ENCODE measurements at places on chromosomes 12 and 14.

GRCh38 chr14:106694638-106695393 lies 1168.4 kb downstream of the TMEM121 start:
- no peak for DNase-seq

DNA sequence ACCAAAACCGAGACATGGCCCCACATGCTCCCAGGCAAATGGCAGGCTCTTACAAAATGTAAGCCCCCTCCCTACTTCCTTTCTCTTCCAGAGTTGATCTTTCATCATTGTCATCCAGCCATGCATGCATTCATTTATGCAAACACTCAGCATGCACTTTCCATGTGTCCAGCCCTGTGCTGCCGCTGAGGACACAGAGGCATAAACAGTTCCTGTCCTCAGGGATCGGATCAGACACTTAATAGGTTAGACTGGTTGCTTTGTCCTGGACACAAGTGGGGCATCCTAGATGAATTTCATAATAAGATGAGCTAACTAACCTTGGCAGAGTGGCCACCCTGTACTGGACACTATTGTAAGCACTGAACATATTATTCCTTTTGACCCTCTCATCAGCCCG lies 23.1 kb downstream of the PRIMA1 start:
- no peak for DNase-seq

DNA sequence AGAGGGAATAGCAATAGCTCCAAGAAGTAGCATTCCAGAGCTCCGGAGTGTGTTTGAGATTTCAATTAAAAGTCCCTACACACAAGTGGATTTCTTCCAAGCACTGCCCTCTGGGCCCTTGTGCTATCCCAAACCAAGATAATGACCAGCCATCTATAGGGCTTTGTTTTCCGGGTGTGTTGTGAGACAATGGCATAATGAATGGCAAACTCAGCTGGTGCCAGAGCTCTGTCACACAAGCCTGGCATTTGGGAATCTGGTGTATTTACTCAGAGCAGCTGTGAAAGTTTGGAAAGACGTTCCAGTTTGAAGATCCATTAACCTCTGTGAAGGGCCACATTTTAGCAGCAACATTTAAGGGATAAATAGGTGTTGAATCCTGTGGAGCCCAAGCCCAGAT lies 61.2 kb upstream of the TMTC2 start:
- no peak for DNase-seq

DNA sequence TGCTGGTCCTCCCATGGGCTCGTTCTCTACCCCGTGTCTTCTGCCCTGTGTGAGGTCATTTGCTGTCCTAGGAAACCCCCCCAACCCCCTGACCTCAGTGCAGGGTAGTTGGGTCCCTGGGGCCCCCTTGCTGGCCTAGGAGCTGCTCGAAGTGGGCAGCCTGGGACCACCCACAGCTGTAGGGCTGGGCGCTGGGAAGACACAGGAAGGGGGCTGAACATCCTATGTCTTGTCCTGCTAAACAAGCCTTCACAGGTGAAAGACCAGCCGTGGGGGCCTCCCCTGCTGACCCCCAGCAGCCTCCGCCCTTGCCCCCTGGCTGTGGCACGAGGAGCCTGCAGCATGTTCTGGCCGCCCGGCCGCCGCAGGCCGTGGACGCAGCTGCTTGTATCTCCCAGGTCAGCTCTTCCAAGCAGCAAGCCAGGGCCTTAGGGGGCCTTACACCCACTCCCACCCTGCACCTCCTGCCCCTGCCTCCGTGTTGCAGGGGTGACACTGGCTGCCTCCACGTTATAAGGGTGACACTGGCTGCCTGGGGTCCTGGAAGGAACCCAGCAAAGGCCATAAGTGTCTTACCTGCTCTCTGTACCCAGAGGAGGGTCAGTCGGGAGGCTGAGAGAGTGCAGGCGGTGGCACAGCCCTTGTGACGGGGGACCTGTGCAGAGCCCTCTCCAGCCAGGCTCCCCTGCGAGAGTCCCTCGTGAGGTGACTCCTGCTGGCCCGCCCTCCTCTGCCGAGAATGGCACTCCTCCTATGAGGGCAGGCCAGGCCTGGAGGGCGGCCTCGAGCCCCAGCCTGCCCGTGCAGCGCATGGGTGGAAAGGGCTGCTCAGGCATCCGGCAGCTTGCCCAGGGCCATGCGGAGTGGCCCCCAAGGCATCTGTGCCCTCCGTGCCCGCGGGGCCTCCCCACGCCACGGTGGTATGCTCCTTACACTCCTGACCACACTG lies 11.5 kb upstream of the TEX22 start:
- no peak for DNase-seq

- DNase-seq = no peak
Measured at GRCh38 chr12:108461058-108461660, 53.9 kb upstream of the FICD start.

DNA sequence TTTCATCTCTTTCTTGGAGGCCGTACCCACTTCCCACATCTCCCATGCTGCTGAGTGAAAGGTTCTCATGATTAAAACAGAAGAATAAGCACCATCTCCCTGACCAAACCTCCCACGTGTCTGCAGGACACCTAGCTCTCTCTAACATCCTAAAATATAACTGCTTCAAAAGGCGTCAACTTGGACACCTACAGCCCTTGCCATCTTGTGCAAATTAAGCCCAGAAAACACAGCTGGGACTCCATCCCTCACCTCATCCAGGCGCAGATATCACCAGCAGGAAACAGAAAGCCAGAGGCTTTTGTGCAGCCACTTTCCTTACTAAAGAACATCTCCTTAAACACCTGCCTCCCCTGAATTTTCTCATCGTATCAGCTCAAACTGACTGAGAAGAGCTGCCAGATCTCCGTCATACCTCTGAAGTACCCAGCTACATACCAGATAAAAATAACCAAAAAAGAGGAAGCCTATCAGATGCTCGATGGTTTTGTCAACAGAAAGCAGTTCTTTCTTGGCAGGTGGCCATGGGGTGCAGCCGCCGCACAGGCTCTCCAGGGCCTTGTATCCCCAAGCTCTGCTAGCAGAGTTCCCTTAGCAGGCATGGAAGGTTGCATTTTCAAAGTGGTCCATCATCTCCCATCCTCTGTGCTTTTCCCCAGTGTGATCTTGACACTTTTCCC lies 28.8 kb downstream of the MAP3K9 start:
- DNase-seq = no peak

DNA sequence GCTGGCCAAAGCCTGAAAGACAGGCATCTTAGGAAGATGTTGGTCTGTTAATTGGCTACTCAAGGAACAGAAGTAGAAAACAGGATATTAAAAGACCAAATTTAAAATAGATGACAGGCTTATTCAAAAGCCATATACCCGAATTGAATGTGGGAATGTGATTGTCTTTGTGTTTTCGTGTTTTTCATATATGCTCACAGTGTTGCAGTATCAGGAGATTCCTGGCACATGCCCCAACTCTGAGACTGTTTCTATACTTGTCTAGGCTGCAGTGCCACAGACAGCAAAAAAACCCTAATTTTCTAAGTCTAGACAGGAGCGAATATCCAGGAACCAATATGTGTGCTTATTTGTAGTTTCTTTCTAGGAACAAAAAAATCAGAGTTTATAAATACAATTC lies 57.4 kb upstream of the KRR1 start:
- peak; percentile 38 for DNase-seq

DNA sequence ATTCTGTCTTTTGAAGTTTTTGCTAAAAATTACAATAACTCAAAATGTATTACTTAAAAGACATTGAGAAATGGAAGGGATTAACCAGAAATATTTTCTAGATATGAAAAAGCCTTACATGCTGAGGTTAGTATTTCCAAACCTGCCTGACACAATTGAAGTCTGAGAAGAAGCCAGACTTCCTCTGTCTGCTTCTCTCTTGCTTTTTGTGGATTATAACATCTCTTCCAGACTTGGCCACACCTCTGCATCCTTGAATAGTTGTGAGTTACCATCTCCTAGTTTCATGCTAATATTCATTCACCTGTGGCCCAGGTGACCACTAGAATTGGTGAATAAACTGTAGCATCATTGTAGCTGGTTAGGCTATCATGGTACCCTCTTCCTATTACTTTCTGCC lies 497.6 kb downstream of the SLC16A7 start:
- no peak for DNase-seq

GRCh38 chr14:95037273-95037672 lies 120.1 kb downstream of the DICER1 start:
- DNase-seq = no peak
